Dermis microvascular lymphatic vessel endothelial cell (primary cell): ENCODE measurements at places on chromosomes 12 and 14. TPM values are rescaled to one million over a fixed set of nuclear protein-coding genes. Genes with fewer than 3 reads are reported as not detected.

The KRT6C gene
- total RNA-seq: not detected in 2 replicates

The KRT7 gene
- 7.0 and 52.2 TPM in 2 replicates for total RNA-seq

The TRPV4 gene
- total RNA-seq: 1.4 and 2.4 TPM in 2 replicates

The NDRG2 gene
- 2.1 and 7.0 TPM in 2 replicates for total RNA-seq

The TGFB3 gene
- 2.1 and 4.9 TPM in 2 replicates for total RNA-seq

The VRTN gene
- total RNA-seq: not detected in 2 replicates

The LRRK2 gene
- total RNA-seq: 0.13 and 0.26 TPM in 2 replicates

The KRT75 gene
- total RNA-seq: not detected in 2 replicates
